Islet precursor cell (in vitro differentiated cells): ENCODE measurements at places on chromosomes 12 and 14.

GRCh38 chr12:65122703-65123102, 1.6 kb upstream of the WIF1 start:
- no peak for DNase-seq

GRCh38 chr12:44694017-44694416, 182.1 kb downstream of the NELL2 start:
- no peak for DNase-seq

- DNase-seq = no peak
These were observed 159.4 kb upstream of the TMTC2 start for GRCh38 chr12:82527165-82527780.

DNA sequence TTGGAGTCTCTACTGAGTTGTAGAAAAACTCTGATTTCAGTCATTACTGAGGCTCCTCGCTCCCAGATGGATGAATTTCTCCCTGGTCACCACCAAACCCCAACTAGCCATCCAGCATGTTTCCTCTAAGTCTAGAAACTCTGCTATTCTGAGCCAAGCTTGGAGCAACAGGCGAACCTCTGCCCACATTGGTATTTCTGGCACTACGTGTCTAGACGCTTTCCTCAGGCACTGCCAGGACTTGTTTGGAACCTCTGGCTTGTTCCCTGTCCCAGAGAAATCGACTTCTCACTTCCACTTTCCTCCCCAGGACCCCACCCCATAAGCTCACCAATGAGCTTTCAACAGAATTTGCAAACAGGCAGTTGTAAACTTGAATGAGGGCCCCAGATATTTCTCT, 27.6 kb downstream of the WSCD2 start:
- no peak for DNase-seq
